GM23338 (cell line): ENCODE measurements at places on chromosomes 5 and 9. TPM values are rescaled to one million over a fixed set of nuclear protein-coding genes. Genes with fewer than 3 reads are reported as not detected.

The ADGRD2 gene
- polyA plus RNA-seq: 0.78 and 0.89 TPM in 2 replicates

The PCDH12 gene
- 0.29 and 0.33 TPM in 2 replicates for polyA plus RNA-seq

The PCDHGB3 gene
- 0.24 and 0.26 TPM in 2 replicates for polyA plus RNA-seq

The SERF1B gene
- polyA plus RNA-seq: 370 and 377 TPM in 2 replicates

The IRX2 gene
- polyA plus RNA-seq: 13.6 and 14.5 TPM in 2 replicates

The LNPEP gene
- polyA plus RNA-seq: 1.2 and 1.6 TPM in 2 replicates

The TTF1 gene
- polyA plus RNA-seq: 22.4 and 25.0 TPM in 2 replicates

The WDR38 gene
- polyA plus RNA-seq: not detected in 2 replicates

The TAS2R1 gene
- polyA plus RNA-seq: 0.19 TPM in 1 of 2 replicates, not detected in the other

The PPP1R26 gene
- polyA plus RNA-seq: 10.7 and 11.4 TPM in 2 replicates

The ACTBL2 gene
- not detected in 2 replicates for polyA plus RNA-seq

The LCN15 gene
- 0.76 and 1.2 TPM in 2 replicates for polyA plus RNA-seq

The SOX30 gene
- 0.43 and 0.47 TPM in 2 replicates for polyA plus RNA-seq

The ANKRD18A gene
- 4.7 and 6.9 TPM in 2 replicates for polyA plus RNA-seq

The PDZD2 gene
- polyA plus RNA-seq: 8.3 and 10.2 TPM in 2 replicates

The PCA3 gene
- 0.57 and 0.76 TPM in 2 replicates for polyA plus RNA-seq

The JAKMIP2 gene
- 15.6 and 20.5 TPM in 2 replicates for polyA plus RNA-seq

The TERT gene
- 9.1 and 9.8 TPM in 2 replicates for polyA plus RNA-seq

The KIF20A gene
- 35.8 and 41.0 TPM in 2 replicates for polyA plus RNA-seq

The REEP2 gene
- 20.5 and 21.1 TPM in 2 replicates for polyA plus RNA-seq

The ENTPD8 gene
- 0.89 and 1.1 TPM in 2 replicates for polyA plus RNA-seq

The CER1 gene
- polyA plus RNA-seq: 0.73 and 0.90 TPM in 2 replicates

The CDX1 gene
- polyA plus RNA-seq: not detected in 2 replicates

The SPOCK1 gene
- 6.9 and 8.2 TPM in 2 replicates for polyA plus RNA-seq

The DAPK1 gene
- 32.2 and 37.0 TPM in 2 replicates for polyA plus RNA-seq

The WNT8A gene
- not detected in 2 replicates for polyA plus RNA-seq

The PDE8B gene
- polyA plus RNA-seq: 0.91 and 1.7 TPM in 2 replicates

The PCDHGA7 gene
- 0.44 and 0.50 TPM in 2 replicates for polyA plus RNA-seq

The GPX3 gene
- polyA plus RNA-seq: 27.6 and 28.0 TPM in 2 replicates

The TAF11L10 gene
- not detected in 2 replicates for polyA plus RNA-seq

The PCDHGB1 gene
- polyA plus RNA-seq: 0.52 and 0.74 TPM in 2 replicates

The GARIN3 gene
- polyA plus RNA-seq: not detected in 2 replicates

The OR1J1 gene
- not detected in 2 replicates for polyA plus RNA-seq

The SPINK13 gene
- polyA plus RNA-seq: 0.49 TPM in 1 of 2 replicates, not detected in the other

The FNBP1 gene
- 26.6 and 27.4 TPM in 2 replicates for polyA plus RNA-seq

The TRIM14 gene
- polyA plus RNA-seq: 14.9 and 17.2 TPM in 2 replicates

The ANXA2R gene
- polyA plus RNA-seq: not detected in 2 replicates

The IFNK gene
- not detected in 2 replicates for polyA plus RNA-seq

The SLC28A3 gene
- not detected in 2 replicates for polyA plus RNA-seq

The FAM153A gene
- polyA plus RNA-seq: not detected in 2 replicates

The PCDHGA8 gene
- polyA plus RNA-seq: 0.70 and 1.1 TPM in 2 replicates

The SELENOP gene
- 11.3 and 12.3 TPM in 2 replicates for polyA plus RNA-seq

The FLT4 gene
- 2.6 and 3.4 TPM in 2 replicates for polyA plus RNA-seq

The TMEM161B gene
- polyA plus RNA-seq: 11.6 and 11.9 TPM in 2 replicates

The RECK gene
- polyA plus RNA-seq: 11.3 and 11.6 TPM in 2 replicates

The IL4 gene
- polyA plus RNA-seq: not detected in 2 replicates

The MORN5 gene
- polyA plus RNA-seq: not detected in 2 replicates

The TPPP gene
- polyA plus RNA-seq: 0.38 and 0.48 TPM in 2 replicates

The IL12B gene
- not detected in 2 replicates for polyA plus RNA-seq

The DMRT2 gene
- not detected in 2 replicates for polyA plus RNA-seq

The ADCY2 gene
- 20.0 and 23.8 TPM in 2 replicates for polyA plus RNA-seq

The OR1L1 gene
- polyA plus RNA-seq: not detected in 2 replicates

The PCDHGC4 gene
- polyA plus RNA-seq: 0.31 TPM in 1 of 2 replicates, not detected in the other

The SHOC1 gene
- polyA plus RNA-seq: 0.21 and 0.39 TPM in 2 replicates

The MOB3B gene
- 7.6 and 8.1 TPM in 2 replicates for polyA plus RNA-seq

The IPO11 gene
- polyA plus RNA-seq: 18.7 and 19.4 TPM in 2 replicates
